Activated T-cell treated with anti-CD3 and anti-CD28 coated beads, Interleukin-2, amount 50 U/mL, for 4 hours (primary cell): ENCODE measurements at places on chromosomes 6 and 20. TPM values are rescaled to one million over a fixed set of nuclear protein-coding genes. Genes with fewer than 3 reads are reported as not detected.

- DNase-seq: peak; percentile 37
Measured at GRCh38 chr20:347640-348484, 951 bp downstream of the NRSN2 start.

Gene SLC22A2
- not detected for total RNA-seq

DNA sequence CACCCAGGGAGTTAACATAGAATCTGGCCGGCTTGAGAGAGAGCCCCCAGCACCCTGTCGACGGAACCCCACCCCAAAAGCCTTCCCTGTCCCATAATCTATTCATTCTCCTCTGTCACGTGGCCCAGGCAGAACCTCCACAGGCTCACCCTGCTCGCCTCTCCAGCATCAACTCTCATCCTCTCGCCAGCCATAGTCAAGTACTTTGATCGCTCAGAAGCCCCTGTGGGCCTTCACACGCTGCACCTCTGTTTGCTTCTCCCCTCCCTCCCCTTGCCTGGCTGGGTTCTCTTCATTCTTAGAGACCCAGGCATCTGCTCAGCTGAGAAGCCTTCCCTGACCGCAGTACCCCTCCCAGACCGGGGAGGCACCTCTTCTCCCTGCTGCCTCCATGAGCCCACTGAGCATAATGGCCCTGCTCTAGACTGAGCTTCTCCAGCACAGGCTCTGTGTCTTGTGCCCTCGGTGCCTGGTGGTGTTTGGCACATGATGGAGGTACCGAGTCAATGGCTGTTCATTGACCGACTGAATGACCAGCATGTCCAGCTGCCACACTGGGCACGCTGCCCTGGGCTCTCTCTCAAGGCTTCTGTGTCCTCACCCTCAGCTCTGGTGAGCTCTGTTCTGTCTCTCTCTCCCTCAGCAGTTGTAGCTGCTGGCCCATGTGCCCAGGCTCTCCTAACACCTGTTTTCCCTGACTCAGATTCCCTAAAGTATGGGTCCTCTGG, 33.7 kb downstream of the PKIG start:
- no peak for DNase-seq

GRCh38 chr6:64912966-64913365, 794.1 kb downstream of the EYS start:
- DNase-seq: no peak

- DNase-seq: no peak
Measured at GRCh38 chr20:18543932-18544331, 23.3 kb upstream of the SMIM26 start.
